ENCODE measurements at places on chromosomes 16 and 17. TPM values are rescaled to one million over a fixed set of nuclear protein-coding genes. Genes with fewer than 3 reads are reported as not detected.

GRCh38 chr17:43956222-43956621 is 2.5 kb upstream of the PYY start:
- DNase-seq: no peak

- DNase-seq: peak; percentile 19
Measured at GRCh38 chr16:27951489-27952120, 111.9 kb downstream of the GSG1L start.

DNA sequence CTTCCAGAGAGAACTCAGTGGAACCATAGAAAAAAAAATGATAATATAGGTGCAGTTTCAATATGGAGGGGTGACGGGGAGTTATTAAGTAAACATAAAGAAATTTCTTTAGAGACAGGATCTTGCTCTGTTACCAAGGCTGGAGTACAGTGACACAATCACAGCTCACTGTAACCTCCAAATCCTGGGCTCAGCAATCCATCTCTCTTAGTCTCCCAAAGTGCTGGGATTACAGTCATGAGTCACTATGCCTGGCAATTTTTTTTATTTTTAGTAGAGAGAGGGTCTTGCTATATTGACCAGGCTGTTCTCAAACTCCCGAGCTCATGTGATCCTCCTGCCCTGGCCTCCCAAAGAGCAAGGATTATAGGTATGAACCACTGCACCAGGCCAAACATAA is 48.8 kb downstream of the NLRC5 start:
- DNase-seq: no peak

DNA sequence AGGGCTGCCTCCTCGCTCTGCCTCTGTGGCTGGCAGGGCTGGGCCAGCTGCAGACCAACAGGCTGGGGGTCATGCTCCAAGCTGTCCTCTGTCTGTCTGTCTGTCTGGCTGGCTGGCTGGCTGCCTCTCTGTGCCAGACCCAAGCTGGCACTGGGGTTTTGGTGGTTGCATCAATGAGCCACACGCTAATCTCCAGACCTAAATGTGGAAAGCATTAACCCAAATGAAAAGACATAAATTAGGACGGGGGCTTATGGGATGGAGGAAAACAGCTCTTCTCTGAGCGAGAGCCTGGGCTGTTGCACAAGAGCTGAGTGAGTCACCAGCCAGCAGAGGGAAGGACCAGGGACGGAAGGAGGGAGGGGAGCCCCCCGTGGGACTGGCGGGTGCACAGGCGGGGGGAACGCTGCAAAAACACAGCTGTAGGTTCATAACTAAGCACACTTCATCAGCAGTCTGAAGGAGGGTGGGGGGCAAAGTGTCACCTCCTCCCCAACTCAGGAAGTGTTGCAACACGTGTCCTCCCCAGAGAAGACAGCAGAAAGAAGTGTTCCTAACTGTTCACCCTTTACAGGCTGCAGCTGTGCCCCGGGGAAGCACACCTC is 83.4 kb downstream of the GAS7 start:
- peak; percentile 98 for DNase-seq

The HSPB9 gene
- not detected for total RNA-seq

The TSPOAP1 gene
- 10.0 TPM for total RNA-seq

The WNT3 gene
- total RNA-seq: 0.81 TPM

Data from posterior vena cava (tissue), 2 donors.